ENCODE measurements at places on chromosomes 4 and X.

GRCh38 chrX:8783097-8783713, 18.0 kb downstream of the FAM9A start:
- DNase-seq, result no peak

DNA sequence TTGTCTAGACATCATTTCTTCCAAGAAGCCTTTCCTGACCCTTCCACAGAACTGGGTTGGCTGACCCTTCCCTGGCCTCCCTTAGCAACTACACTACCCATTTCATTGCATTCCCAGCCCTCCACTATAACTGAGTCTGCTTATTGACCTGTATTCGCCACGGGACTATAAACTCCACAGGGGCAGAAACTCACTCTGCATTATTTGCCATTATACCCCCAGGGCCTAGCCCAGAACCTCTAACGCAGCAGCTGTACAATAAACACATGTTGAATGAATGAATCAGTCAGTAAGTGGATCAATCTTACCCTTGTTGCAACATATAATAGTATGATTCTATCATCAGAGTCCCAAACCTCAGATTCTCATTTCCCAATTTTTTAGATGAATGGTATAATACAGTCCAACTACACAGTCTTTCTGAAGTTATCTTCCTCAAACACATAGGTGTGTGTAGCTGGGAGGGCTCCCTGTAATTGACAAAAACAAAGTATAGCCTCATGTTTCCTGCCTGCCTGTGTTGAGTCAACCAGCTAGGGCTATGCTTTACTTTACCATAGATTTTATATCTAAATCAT, 209.3 kb downstream of the CHIC2 start:
- no peak for DNase-seq

DNA sequence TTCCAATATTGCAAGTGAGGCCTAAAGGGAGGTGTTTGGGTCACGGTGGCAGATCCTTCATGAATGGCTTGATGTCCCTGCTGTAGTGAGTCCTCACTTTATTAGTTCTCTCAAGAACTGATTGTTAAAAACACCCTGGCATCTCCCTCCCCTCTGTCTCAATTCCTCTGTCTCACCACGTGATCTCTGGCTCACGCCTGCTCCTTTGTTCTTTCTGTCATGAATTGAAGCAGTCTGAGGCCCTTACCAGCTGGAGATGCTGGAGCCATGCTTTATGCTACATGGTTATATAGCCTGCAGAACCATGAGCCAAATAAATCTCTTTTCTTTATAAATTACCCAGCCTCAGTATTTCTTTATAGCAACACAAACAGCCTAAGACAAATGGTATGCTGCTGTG, 980.7 kb upstream of the GRIA3 start:
- DNase-seq, result no peak

DNA sequence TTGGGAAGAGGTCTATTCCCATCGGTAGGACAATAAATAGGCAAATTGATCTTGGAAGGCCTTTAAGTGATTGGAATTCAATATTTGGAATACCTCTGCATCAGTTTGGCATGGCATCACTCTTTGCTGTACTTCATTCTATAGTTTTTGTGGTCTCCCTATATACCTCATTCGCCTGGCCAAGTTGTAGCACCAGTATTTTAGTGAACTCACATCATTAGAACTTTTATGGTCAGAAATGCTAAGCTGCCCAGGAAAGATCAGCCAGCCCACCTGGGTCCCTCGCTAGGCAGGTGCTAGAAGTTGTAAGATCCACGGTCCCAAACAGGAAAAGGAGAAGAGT, 40.3 kb downstream of the ZCCHC13 start:
- DNase-seq, result no peak

DNA sequence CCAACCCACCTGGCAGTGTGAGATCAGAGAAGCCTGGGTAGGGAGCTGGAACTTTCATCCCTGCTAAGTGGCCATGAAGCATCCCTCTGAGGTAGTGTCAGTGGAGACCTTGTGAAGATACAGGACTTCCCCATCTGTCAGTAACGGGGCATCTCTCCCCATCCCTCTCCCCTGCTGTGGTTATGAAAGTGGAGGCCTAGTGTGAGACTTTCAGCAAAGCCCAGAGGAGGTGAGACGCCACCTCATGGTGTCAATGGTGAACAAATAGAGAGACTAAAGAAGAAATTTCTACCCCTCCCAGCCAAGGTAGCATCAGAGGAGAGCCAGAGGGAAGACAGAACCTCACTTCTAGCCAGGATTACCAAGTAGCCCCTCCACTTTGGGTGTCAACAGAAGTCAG, 150.2 kb downstream of the VEGFC start:
- no peak for DNase-seq

DNA sequence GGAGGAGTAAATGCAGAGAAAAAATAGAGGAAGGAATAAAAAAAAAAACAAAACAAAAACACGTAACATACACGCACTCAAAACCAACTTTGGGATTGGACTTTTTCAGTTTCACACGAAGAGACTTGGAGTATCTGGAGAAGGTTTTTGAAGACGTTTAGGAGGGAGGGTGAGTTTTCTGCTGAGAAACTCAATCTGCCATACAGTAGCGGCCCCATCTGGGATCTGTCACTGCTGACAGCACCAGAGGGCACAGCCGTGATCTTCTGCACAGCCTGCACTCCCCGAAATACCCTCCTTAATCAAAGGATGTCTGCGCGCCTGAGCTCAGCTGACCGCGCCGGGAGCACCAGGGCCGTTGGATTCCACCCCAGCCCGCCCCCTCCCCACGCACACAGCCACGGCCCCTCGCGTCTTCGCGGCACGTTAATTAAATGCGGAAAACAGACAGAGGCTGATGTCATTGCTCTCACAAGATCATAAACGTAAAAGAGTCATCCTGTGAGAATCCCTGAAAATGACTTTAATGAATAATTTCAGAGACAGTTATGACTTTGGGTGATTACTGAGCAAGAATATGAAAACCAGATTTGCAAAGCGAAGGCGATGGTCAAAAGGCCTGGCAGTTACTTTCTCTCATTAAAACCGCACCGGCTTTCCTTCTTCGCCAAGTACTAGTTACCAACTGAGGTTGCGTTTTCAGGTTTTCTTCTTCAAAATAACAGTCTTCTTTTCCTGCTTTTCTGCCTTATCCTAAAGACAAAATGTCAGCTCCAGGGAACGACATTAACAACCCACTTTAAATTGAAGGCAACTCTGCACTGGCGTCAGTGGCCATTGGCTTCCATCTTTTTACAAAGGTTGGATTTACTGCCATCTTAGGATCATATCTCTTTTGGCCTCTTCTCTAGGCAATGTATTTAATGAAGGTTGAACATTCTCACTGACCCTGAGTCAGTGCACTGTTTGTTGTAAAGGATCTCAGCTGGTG, 10.6 kb downstream of the HAND2 start:
- no peak for DNase-seq

DNA sequence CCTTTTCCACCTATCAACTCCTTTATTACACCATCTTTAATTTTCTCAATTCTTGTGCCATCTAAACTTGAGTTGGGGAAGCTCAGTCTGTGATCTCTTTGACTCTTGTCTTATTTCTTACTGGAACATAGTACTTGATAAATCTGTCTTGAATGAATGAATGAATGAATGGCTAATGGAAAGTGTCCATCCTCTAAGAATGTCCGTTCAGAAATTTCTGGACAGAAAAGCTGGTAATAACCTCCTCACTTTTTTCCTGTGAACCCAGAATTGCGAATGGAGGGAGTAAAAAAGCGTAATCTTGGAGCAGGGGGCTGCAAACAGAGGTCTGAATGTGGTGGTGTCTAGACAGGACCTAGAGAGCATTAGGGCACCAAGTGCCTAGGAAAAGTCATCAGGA, 9.4 kb upstream of the CLTRN start:
- DNase-seq, result no peak

GRCh38 chr4:109462297-109462696, 28.7 kb downstream of the SEC24B start:
- no peak for DNase-seq

DNA sequence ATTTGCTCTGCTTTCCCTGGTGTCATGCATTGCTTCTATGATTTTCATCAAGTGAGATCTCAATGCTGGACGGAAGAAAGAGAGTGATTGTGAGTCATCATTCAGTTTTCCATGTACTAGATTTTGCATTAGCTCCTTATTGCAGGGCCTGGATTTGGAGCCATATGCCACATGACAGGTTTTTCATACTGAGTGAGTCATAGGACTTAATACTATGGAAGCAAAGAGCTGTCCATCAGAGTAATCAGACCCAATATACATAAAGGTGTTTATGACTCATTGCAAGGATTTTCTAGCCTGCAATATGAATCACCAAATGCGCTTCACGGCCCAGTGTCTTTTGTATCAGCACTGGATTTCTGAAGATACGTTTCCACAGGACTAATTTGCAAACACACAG, 11.2 kb upstream of the TFDP3 start:
- DNase-seq, result no peak

DNA sequence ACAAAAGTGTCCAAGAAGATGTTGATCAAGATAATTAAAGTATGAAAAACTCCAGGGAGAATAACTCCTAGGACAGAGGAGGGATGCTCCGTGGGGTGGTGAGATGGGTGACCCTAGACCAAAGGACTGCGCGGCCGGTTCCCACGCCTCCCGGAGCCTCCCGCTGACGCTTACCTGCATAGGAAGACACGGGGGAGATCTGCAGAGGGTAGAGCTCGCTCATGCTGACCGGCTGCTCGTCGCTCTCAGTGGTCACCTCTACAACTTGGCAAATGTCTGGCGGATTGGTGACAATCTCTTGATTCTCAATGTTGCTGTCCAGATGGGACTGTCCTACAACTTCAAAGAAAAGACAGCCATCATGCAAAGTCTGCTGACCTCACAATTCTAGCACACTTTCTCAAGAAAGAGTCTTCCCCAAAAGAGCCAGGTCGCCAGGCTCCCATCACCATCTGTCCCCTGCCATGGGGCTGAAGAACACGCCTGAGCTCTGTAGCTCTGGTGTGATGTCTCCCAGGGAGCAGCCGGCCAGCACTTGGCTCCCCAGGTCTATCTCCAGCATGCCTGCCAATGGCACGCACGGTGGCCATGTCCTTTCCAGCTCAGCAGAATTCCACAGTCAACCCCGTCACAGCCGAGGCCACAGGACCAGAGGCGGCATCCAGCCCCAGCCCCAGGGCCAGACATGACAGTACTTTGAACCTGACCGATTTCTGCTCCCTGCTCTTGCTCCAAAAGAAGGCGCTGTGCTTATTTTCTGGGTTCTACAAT, 75.4 kb downstream of the IRF2 start:
- DNase-seq, result no peak

DNA sequence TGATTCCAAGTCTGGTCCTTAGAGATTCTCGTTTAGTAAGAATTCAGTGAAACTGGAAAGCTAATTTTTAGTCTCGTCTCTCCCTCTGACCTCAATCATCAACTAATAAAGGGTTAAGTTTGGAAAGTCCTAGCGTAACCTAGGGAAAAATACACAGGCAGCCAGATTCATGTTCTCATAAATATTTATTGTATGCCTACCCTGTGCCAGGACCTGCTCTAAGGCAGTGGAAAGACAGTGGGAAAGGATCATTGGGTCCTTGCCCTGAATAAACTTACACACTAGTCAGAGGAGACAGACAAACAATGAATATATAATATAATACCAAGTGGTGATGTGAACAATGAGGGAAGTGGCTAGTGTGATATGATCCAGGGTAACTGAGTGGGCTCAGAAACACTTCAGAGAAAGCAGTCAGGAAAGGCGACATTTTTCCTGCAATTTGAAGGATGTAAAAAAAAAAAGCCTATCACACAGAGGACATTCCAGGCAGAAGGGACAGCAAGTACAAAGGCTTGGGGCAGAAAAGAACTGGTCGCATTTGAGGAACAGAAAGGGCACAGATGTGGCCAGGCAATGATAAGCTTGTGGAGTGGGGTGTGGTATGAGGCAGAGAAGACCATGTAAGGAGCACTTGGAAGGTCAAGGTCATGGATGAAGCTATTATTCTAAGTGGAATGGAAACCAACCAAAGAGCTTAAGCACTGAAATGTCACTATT, 128.8 kb downstream of the AMELX start:
- DNase-seq, result no peak

GRCh38 chr4:8191136-8191747, 7.8 kb upstream of the SH3TC1 start:
- no peak for DNase-seq

- DNase-seq, result no peak
These were observed 21.2 kb upstream of the USP9X start for GRCh38 chrX:41064018-41064417.

GRCh38 chrX:19063030-19063429, 59.2 kb downstream of the ADGRG2 start:
- DNase-seq, result no peak

- DNase-seq, result no peak
These were observed 45.3 kb downstream of the TBCK start for GRCh38 chr4:106270736-106271135.

DNA sequence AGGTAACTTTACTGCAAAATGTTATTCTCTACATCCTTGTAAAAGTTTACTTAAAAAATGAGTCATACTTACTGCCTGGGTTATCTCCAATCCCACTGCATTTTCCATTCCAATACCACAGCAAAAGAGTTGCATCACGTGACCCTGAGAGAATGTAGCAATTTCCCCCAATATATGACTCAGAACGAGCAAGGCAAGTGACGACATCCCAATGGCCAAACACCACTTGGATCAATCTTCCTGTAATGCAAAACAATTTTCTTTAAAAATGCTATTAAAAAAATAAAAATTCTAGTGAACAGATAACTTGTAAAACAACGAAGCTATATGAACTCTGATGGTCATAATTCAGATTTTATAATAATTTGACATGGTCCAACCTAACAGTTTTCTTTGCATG, 224.3 kb downstream of the DCLK2 start:
- DNase-seq, result no peak

GRCh38 chrX:115892787-115893671, 277.5 kb upstream of the AGTR2 start:
- no peak for DNase-seq

DNA sequence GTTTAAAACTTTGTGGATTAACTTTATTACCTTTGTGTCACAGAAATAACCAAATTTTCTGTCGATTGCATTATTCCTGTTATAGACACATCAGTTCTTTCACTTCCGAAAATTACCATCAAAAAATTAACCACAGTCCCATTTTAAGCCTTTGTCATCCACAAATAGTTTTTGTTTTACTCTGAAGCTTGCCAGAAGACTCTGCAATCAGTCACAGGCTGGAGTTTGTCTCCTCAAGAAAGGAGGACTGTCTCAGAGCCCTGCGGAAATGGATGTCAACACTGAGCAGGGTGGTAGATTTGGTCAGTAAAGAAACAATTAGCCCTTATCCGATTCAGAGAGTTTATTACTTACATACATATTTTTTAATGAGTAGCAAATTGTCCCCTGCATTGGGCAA, 20.1 kb upstream of the TCEAL4 start:
- no peak for DNase-seq

DNA sequence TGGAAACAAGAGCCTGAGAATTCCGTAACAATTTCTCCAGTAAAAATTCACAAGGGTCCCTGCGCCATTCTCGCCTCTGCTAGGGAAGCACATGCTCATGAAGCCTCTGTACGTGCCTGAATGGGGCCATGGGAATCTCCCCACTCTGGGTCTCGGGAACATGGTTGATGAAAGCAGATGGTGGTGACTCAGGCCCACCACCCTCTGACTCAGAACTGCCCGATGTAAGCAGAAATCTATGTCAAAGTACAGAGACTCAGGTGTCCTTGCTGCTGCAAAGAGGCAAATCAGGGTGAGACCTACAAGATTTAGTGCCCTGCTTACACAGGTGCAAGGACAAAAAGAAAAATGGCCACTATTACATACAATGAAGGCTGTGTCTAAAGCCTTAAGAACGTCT, 65.0 kb downstream of the SCD5 start:
- no peak for DNase-seq
